A673 (cell line): ENCODE measurements at places on chromosomes 4 and X. TPM values are rescaled to one million over a fixed set of nuclear protein-coding genes. Genes with fewer than 3 reads are reported as not detected.

Gene FAM3A
- 35.8 and 38.5 TPM in 2 replicates for total RNA-seq

Gene USP11
- total RNA-seq = 122 and 134 TPM in 2 replicates

Gene HHIP
- 0.22 and 0.28 TPM in 2 replicates for total RNA-seq

Gene EREG
- 0.50 and 0.84 TPM in 2 replicates for total RNA-seq

Gene GAGE2A
- not detected in 2 replicates for total RNA-seq

DNA sequence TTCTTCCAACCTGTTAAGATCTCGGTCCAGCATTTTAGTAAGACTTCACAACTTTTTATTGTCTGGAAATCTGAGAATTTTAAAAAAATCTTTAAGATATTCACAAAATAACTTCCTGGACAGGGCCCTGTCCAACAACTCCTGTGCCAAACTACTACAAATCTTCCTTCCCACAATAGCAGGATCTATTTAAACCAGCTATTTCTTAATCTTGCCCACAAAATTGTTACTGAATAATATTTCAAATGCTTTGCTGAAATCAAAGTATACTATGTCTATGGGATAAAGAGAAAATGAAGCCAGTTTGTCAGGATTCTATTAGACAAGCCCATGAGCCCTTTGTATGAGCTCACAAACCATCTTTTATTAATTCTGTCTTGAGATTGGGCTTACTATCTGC lies 104.1 kb upstream of the DDIT4L start:
- DNase-seq = no peak

- peak; percentile 18 for DNase-seq
These were observed 146.8 kb downstream of the KLHL4 start for GRCh38 chrX:87664381-87664780.

GRCh38 chrX:5681159-5681558 lies 547.5 kb downstream of the NLGN4X start:
- peak; percentile 70 for DNase-seq
